ENCODE measurements at places on chromosomes 16 and 17.

- DNase-seq: no peak
These were observed 24.0 kb upstream of the GRIN2A start for GRCh38 chr16:10206215-10206614.

GRCh38 chr17:33779234-33779591 is 475.9 kb upstream of the CCL2 start:
- peak; percentile 15 for DNase-seq

- DNase-seq: no peak
These were observed 16.1 kb upstream of the SREBF1 start for GRCh38 chr17:17852930-17853329.

DNA sequence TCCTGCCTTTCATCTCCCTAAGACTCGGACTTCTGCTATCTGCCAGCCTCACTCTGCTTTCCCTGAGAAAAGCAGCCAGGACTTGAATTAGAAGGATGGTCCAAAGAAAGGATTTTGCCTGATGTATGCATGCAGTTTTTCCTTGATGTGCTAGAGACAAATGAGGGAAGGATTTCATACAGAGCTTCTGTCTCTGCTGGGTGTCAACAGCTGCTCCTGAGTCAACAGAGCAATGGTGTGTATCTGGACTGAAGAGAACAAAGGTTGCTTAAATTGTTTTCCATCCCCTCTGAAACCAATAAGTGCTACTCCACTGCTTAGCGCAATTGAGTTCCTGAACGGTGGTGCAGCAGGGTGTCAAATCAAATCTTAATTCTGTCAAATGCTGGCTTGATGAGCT is 680.6 kb upstream of the C16orf82 start:
- no peak for DNase-seq

DNA sequence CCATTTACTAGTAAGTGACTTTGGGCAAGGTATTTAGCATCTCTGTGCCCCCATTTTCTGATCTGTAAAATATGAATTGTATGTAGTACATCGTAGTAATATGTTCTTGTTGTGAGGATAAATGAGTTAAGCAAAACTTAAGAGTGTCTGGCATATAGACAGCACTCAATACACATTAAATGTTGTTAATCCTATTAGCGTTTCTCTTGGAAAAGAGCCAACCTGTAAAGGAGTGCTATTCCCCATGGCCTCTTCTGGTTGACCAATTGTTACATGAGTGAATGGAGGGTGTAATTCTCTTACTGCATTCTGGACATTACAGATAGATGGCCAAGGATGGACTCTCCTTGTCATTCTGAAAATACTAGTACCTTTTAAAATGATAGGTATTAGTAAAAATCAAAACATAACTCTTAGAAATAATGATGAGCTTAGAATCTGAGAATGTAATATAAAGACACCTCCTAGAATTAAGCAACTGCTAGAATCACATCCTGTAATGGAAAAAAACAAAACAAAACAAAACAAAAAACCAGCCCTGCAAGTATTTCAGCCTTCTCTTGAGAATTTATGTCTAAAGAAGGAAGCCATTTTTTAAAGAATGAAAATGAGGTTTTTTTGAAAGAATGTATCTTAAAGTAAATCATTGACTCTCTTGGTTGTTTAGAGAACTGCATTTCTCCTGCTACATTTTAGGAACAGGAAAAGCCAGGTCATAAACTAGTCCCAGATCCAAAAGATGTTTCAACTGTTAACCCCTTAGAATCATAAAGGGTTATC is 30.5 kb downstream of the IQCK start:
- no peak for DNase-seq

- no peak for DNase-seq
These were observed 19.2 kb downstream of the CD300LB start for GRCh38 chr17:74512036-74512435.

DNA sequence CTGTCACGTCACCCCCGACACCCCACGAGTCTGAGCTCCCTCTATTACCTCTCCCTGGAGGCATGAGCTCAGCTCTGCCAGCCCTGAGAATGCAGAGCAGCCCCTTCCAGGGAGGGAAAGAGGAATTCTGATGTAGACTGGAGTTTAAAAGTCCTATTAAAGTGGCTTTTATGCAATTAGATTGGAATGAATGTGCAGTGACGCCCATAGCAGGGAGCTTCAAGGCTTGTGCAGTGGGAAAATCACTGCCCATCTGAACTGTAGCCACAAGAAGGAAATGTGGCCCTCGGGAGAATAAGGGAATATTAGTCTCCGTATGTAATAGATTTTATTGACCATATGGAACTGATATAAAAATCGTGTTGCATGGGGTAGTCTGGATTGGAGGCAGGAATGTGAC is 66.9 kb downstream of the ZNF423 start:
- no peak for DNase-seq

DNA sequence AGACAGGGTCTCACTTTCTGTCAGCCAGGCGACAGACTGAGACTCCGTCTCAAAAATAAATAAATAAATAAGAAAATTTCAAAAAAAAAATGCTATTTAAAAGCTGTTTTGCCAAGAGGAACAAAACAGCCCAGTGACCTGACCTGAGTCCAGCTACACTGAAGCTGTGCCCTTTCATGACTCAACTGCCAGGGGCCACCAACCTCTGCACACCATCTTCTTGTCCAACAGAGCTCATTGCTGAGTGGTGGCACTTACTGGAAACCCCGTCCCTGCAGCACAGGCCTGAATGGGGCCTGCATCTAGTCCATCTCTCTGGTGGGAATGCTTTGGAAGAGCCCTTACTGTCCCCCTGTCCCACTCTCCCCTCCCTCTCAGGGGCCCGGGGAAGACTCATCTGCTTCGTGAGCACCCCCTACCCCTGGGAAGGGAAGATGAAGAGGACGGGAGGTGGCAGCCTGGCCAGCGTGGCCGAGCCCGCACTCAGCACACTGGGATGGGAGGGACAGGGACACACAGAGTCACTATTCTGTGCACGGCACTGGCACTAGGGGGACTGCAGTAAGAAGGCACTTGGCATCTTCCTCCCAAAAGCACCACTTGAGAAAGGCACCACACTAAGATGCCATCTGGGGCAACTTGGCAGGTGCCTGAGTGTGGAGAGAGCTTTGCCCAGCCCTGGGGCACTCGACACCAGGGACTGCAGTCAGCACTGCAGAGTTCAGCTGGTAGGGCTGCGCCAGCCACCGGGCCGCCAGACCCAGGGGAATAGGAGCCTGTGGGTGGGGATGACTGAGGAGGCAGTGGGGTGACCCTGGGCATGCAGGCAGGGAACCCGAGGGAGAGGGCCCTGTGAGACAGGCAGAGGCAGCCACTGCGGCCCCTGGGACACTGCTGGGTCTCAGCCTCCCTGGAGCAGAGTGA is 13.5 kb downstream of the FBXO31 start:
- no peak for DNase-seq

GRCh38 chr17:68737761-68738443 is 136.7 kb upstream of the FAM20A start:
- no peak for DNase-seq

DNA sequence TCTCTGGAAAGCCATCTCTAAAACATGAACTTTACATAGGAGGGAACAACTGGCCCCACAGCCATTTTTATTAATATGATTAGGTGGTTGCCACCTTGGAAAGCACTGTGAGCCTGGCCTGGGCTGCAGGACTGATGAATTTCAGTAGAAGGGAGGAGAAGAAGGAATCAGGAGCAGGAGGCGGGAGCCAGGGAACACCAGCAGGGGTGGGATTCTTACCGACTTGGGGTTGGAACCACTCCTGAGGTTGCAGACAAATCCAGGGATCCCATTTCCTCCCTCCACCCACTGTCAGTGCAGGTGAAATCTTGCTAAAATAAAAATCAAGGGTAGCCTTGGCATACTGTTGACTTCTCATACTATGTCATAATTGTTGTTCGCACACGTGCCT is 16.9 kb upstream of the MAP3K14 start:
- DNase-seq: no peak

DNA sequence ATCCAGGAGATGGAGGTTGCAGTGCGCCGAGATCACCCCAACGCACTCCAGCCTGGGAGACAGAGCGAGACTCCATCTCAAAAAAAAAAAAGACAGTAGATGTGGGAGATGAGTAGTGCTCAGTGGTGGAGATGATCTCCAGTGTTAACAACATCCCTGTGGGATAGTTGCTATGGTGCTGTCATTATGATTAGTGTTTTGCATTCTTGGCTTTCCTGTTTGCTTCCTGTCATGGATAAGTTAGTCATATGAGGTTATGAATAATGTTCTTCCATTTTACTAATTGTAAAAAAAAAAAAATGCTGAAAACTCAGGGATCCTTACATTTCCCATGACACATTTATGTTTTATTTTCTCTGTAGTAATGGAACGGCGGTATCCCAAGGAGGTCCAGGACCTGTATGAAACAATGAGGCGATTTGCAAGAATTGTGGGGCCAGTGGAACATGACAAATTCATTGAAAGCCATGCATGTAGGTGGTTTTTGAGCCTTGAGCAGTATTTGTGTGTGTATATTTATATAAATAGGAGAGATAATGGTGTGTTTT is 24.5 kb upstream of the DUSP14 start:
- DNase-seq: no peak

- DNase-seq: peak; percentile 42
These were observed 15.4 kb upstream of the KATNB1 start for GRCh38 chr16:57720142-57720575.

DNA sequence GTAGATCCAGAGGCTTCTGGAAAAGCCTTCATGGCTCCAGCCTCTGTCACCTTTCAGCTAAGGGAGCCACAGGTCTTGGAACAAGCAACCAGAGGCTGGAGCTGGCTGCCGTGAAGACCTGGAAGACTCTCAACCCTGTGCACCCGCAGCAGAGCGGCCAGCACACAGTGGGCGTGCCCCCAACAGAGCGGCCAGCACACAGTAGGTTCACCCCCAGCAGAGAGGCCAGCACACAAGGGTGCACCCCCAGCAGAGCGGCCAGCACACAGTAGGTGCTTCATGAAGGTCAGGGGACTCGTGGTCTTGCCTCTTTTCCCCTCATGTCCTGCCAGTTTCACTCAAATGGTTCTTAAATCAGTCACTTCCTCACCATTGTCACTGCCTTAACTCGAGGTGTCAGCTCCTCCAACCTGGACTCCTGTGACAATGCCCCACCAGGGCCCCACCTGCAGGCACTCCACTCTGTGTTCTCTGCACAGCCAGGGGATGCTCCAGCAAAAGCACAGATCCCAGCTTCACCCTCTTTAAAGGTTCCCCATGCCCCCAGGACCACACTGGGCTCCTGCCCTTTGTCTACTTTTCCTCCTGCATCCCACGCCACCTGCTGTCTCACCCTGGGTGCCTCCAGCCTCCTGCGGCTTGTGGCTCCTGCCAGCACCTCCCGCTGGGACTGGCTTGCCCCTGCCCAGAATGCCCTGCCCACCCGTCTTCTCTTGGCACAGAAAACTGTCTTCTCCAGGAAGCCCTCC is 42.4 kb upstream of the DOC2B start:
- no peak for DNase-seq

DNA sequence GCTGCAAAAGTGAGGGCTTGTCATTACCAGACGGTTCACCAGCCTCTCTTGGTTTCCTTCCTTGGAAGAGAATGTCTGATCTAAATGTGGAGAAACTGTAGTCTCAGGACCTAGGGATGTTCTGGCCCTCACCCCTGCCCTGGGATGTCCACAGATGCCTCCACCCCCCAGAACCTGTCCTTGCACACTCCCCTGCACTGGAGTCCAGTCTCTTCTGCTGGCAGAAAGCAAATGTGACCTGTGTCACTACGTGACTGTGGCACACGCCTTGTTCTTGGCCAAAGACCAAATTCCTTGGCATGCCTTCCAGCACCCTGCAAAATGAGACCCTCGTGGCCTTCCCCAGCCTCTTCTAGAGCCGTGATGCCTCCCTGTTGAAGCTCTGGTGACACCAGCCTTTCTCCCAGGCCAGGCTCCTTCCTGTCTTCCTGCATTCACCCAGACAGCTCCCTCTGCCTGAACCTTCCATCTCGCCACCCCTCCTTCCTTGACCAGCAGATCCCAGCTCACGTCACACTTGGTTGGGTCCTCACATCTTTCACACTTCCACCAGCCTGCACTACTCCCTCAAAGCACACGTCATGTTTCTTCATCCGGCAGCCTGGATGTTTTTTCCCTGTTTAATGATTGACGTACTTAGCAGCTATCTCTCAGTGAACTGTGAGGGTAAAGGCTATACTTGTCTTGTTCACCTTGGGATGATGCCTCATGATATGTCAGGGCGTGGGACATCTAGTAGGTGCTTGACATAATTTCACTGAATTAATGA is 4.3 kb downstream of the ZNF768 start:
- DNase-seq: no peak

DNA sequence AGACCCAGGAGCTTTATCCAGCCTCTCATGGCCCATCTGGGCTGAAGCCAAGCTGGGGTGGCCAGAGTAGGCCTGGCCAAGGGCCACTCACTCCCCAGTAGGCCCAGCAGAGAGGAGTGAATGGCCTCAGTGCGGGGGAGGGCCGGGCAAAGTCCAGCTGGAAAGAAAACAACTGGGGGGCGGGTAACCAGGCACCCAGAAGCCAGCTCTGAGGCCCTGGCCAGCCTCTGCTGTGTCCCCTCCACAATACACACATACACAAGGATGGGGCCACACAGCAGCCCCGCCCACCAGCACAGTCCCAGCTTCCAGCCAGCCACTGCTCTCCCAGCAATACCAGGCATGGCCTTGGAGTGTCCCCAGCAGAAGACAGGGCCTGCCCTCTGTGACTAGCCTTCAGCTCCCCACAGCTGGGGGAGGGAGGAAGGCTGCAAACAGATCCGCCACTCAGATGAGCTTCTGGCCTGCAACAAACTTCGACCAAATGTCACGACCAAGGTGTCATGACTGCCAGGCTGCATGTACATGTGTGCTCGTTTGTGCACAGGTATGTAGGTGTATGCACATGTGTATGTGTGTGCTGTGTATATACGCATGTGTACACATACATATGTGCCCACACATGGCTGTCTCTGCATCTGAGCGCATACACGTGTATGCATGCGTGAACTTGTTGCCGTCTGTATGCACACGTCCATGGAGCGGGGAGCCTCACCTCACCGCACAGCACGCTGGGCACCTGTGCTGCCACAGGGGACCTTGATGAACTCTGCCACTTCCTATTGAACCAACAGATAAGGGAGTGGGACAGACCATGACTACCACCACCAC is 5.0 kb downstream of the CARHSP1 start:
- DNase-seq: no peak

- DNase-seq: no peak
These were observed 67.2 kb downstream of the PARN start for GRCh38 chr16:14562691-14563491.

Data from effector memory CD8-positive, alpha-beta T cell (primary cell).